Activated naive CD4-positive, alpha-beta T cell treated with anti-CD3 and anti-CD28 coated beads for 36 hours (primary cell): ENCODE measurements at places on chromosomes 1 and 21.
A peak's percentile ranks its signal among the peaks of the same experiment; 100 is the strongest.

DNA sequence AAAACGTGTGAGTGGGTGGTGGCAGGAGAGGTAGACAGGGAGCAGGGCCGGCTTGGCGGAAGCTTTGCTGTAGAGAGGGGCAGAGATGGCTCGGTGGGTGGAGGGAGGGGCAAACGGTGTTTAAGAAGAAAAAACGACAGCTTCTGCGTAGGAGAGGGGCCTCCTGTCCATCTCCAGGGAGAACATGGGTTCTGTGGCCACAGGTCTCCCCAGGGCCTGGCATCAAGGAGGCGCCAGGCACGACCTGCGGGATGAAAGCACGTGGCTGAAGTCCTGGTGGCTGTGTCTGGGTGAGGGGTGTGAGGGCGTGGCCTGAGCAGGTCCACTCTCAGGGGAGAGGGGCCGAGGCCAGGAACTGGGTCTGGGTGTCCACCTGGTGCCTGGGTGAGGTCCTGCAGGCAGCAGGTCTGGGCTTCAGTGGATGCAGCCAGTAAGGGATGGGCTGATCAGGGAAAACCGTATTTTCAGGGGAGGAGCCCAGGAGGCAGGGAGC lies 940 bp upstream of the PRKCZ start:
- DNase-seq: no peak

GRCh38 chr1:6300342-6301048 lies 39.6 kb upstream of the GPR153 start:
- no peak for DNase-seq

DNA sequence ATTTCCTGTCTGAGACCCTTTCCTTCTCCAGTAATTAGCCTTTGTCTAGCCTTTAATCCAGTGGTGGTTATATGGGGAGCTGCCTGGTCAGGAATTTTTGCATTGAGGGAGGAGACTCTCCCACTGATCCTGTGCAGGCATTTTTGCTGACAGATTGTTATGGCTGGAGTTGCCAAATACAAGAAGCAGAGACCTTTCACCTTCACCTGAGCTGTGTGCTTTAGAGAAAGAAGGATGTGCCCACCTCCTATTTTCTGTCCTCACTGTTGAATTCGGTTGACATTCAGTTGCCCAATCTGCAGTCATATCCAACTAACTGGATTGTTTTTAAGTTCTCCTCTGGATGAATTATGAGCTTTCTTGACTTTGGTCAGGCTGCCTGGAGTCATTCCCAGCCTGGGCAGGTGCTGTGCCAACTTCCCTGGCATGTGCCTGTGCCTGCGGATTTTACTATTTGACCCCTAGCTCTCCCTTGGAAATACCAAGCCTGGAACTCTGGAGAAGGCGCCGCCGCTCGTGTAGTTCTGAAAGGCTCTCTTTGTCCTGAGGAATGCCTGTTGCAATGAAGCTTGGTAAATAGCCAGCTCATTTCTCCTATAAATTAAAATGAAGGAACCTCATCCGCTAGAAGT lies 143.9 kb downstream of the NOS1AP start:
- no peak for DNase-seq

GRCh38 chr1:35120458-35121133 lies 41.4 kb downstream of the ZMYM1 start:
- peak; percentile 8 for DNase-seq

- no peak for DNase-seq
Observed at GRCh38 chr1:15357612-15358207, 52.0 kb upstream of the EFHD2 start.

DNA sequence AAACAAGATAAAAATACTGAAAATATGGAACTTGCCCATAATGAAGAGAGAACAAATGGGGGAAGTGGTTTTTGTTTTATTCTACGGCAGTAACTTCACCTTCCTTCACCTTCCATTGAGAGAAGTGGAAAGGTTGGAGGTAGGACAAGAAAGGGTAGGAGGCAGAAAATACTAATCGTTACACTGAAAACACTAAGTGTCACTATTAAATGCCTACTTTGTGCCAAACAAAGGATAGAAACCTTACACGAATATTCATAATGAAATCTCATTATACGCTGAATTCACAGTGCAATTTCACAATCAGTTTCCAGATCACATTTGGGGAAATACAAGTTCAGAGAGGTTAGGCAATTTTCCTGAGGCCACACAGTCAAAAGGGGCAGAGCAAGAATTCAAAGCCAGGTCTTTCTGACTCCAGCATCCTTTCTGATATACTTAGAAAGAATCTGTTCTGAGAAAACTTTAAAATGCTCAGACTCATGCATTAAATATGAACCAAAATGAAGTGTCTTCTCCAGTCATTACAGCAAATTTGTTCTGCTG lies 3.0 kb downstream of the TIAM1 start:
- DNase-seq: peak; percentile 70

DNA sequence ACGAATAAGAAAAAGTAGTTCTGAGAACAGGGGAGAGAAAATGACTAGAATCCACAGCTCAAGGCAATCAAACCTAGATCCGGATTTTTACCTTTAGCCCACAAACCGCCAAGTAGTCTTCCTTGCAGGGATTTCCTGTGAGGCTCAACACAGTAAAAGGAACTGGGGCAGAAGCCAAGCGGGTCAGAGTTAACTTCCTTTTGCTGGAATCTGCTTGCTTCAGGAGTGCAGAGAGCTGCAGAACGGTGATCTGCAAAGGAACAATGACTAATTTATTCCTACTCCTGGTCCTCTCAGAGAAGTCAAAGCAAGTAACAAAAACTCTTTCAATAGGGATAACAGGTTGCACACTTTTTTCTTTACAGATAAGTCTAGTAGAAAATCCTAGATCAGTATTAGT lies 53.4 kb downstream of the UBR4 start:
- no peak for DNase-seq

GRCh38 chr21:41726970-41727783 lies 39.7 kb downstream of the RIPK4 start:
- DNase-seq: no peak

- no peak for DNase-seq
Observed at GRCh38 chr1:62912028-62912638, 128.2 kb downstream of the ATG4C start.

GRCh38 chr1:150109586-150109985 lies 40.1 kb upstream of the PLEKHO1 start:
- no peak for DNase-seq

- DNase-seq: no peak
Observed at GRCh38 chr21:18608226-18608625, 204.6 kb upstream of the TMPRSS15 start.

GRCh38 chr1:185244015-185244747 lies 72.9 kb downstream of the IVNS1ABP start:
- peak; percentile 53 for DNase-seq

DNA sequence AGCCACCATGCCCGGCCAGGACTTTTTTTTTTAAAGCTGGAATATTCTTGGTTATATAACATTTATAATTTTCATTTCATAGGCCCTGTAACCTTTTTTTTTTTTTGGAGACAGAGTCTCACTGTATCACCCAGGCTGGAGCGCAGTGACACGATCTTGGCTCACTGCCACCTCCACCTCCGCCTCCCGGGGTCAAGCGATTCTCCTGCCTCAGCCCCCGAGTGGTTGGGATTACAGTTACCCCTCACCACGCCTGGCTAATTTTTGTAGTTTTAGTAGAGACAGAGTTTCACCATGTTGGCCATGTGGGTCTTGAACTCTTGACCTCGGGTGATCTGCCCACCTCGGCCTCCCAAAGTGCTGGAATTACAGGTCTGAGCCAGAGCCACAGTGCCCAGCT lies 12.6 kb downstream of the ZYG11B start:
- DNase-seq: no peak

DNA sequence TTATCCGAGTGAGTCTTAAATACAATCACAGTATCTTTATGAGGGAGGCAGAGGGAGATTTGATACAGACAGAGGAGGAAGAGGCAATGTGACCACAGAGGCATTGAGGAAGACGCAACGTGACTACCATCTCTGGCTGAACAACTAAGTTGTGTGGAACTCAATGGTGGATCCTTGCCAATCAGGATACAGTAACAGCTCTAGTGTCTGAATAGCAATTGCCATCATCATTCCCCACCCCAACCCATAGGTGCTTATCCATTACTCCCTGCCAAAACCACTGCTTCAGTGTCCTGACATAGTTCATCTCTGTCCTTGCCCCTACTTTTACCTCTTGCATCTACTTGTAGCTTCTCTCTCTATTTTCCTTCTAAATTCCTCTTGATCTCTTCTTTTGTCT lies 20.5 kb upstream of the RHBDL2 start:
- DNase-seq: no peak
